Adrenal gland (tissue), 19 donors: ENCODE measurements at places on chromosomes 6 and 20. TPM values are rescaled to one million over a fixed set of nuclear protein-coding genes. Genes with fewer than 3 reads are reported as not detected.

DNA sequence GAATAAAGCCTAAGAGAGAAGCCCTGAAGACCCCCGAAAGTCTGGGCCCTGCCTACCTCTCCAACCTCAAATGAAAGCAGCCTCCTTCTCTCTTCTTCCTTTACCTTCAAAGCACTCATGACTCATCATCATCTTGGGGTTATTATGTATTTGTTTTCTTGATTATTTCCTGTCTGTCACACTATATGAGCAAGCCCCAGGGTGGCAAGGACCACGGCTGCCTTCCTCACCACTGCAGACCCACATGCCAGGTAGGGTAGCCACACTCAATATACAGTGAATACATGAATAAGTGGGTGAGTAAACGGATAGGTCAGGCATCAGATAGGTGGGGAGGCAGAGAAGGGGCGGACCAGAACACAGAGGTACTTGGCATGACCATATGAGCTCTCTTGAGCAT is 8.8 kb downstream of the WFDC3 start:
- no peak for DNase-seq
- H3K27ac ChIP-seq, result no peak overlapping the region
- no peak overlapping the region for H3K4me3 ChIP-seq
- H3K36me3 ChIP-seq, result no peaks in the 10 kb centered on the region
- H3K4me1 ChIP-seq, result peaks cover 21% of the 10 kb centered on the region
- no peaks in the 10 kb centered on the region for H3K27me3 ChIP-seq

GRCh38 chr6:95249661-95250060 is 327.7 kb upstream of the MANEA start:
- H3K27me3 ChIP-seq, result no peaks in the 10 kb centered on the region
- H3K27ac ChIP-seq, result no peak overlapping the region
- H3K4me3 ChIP-seq, result no peak overlapping the region
- H3K4me1 ChIP-seq, result no peaks in the 10 kb centered on the region
- no peak for DNase-seq
- no peaks in the 10 kb centered on the region for H3K36me3 ChIP-seq

TRAPPC3L gene
- 0.57 TPM for total RNA-seq

- H3K36me3 ChIP-seq, result no peaks in the 10 kb centered on the region
- no peaks in the 10 kb centered on the region for H3K27me3 ChIP-seq
- peaks cover 23% of the 10 kb centered on the region for H3K4me1 ChIP-seq
- no peak overlapping the region for H3K4me3 ChIP-seq
- no peak overlapping the region for H3K27ac ChIP-seq
- DNase-seq, result no peak
Observed at GRCh38 chr6:156938143-156938542, 161.0 kb downstream of the ARID1B start.

DNA sequence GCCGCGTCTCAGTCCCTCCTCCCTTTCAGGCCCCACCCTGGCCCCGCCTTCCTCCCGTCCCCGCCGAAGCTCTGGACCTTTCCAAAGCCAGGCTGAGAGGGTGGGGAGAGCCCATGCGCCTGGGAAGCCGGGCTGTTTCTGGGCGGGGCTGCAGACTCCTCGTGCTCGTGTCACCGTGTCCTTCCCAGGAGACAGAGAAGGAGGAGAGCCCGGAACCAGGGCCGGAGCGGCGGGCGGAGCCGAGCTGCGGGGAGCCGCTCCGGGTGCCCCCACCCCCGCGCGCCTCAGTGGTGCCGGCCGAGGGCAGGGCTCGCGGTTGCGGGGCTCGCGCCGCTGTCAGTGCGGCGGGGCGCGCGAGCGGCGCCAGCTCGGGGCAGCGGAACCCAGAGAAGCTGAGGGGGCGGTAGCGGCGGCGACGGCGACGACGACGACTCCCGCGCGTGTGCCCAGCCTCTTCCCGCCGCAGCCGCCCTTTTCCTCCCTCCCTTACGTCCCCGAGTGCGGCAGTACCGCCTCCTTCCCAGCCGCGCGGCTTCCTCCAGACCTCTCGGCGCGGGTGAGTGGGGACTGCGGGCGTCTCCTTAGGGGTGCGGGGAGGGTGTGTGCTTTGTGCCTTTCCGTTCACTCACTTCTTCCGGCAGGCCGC is at the start of gene RALY:
Gene RALY, plus strand, starts transcription at position 336 of the 646 bp plus-strand sequence. CDS start 78,164 bp downstream, outside the sequence.
- no peaks in the 10 kb centered on the region for H3K36me3 ChIP-seq
- peak within 1 kb of the TSS; percentile 67 for H3K4me3 ChIP-seq
- DNase-seq, result no peak
- peak within 1 kb of the TSS; percentile 96 for H3K27ac ChIP-seq
- H3K27me3 ChIP-seq, result no peaks in the 10 kb centered on the region

DNA sequence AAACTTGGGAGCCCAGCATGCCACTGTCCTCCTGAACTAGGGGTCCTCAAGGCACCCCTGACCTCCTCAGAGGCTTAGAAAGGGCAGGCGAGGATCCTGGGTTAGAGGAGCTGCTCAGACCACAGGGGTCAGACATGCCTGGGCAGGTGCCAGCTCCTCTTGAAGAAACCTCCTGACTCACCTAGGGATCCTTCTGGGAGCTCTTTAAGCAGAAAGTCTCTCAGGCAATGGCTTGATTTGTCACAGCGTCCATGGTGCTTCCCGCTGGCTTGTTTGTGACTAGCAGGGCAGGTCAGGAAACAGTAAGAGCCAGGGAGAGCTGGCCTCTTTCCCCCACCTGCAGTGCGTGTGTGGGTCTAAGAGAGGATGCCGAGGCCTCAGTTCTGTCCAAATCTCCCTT is 174.5 kb upstream of the SNX9 start:
- no peak overlapping the region for H3K27ac ChIP-seq
- H3K36me3 ChIP-seq, result no peaks in the 10 kb centered on the region
- DNase-seq, result peak; percentile 44
- H3K4me1 ChIP-seq, result peaks cover 9% of the 10 kb centered on the region
- H3K4me3 ChIP-seq, result no peak overlapping the region
- H3K27me3 ChIP-seq, result no peaks in the 10 kb centered on the region

GRCh38 chr6:38755207-38755606 is 40.1 kb downstream of the DNAH8 start:
- DNase-seq, result no peak
- no peaks in the 10 kb centered on the region for H3K27me3 ChIP-seq
- no peaks in the 10 kb centered on the region for H3K4me1 ChIP-seq
- H3K27ac ChIP-seq, result no peak overlapping the region
- H3K4me3 ChIP-seq, result no peak overlapping the region

GGTLC1 gene
- not detected for total RNA-seq

DNA sequence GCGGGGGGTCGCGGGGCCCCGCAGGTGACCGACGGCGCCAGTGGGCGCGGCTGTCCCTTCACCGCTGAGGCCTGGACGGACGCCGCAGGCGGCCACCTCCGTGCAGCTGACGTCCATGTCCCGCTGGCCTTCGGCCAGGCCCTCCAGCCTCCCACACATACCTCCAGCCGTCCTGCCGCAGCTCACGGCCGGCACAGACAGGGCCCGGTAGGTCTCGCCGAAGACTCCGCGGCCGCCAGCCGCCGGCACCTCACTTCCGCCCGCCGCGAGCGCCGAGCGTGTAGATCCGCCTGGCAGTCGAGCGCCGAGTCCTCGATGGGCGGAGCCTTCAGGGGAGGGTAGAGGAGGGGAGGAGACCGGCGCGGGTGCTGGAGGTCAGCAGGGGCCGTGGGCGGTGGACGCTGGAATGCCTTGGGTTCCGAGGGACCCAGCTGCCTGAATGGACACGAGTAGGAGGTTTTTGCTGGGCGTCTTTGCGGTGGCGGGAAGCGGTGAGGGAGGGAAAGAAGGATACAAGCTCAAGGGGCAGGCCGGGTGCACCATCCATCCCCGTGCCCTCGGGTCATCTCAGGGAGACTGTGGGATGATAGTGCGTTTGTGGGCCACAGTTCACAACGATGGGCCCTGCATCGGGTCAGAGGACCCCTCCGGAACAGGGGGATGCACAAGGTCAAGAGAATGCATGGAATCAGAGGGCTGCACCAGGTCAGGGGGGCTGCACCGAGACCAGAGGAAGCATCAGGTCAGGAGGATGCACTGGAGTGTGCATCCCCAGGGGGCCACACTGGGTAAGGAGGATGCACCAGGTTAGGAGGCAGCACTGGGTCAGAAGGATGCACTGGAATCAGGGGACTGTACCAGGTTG is at the start of gene EXOC2:
Gene EXOC2, minus strand, starts transcription at position 282 of the 865 bp plus-strand sequence. CDS start 55,321 bp downstream, outside the sequence.
- H3K4me3 ChIP-seq, result peak within 1 kb of the TSS; percentile 59
- H3K4me1 ChIP-seq, result peaks cover 9% of the 10 kb centered on the region
- H3K27me3 ChIP-seq, result no peaks in the 10 kb centered on the region
- no peaks in the 10 kb centered on the region for H3K36me3 ChIP-seq

DNA sequence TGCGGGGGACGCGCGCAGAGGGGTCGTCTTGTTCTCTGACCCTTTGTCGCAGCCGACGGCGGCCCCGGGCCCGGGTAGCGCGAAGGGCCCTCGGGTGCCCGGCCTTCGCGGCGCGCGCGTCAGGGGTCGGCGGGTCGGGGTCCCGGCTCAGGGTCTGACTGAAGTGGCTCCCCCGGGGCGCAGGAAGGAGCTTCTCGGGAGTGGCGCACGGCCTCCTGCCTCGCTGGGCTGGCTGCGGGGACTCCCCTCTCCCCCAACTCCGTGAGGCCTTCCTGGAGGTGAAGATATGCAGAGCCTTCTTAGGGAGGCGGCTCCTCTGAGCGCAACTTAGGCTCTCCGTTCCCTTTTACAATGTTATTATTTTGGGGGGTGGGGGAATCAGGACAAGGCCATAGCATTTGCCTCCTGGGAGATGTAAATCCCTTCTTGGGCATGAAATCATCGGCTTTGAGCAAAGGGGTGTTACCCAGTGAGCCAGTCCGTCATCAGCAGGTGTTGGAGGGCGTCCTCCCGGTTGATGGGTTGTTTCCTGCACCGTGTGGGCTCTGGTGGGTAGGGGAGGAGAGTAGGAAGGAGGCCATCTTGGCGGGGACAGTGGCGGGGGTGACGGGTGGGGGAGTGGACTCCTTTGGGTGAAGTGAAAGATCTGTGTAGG is 523 bp downstream of the CDS2 start:
- H3K4me3 ChIP-seq, result peak overlapping the region; percentile 91
- H3K4me1 ChIP-seq, result peaks cover 12% of the 10 kb centered on the region
- no peak overlapping the region for H3K27ac ChIP-seq
- peak; percentile 59 for DNase-seq

GRCh38 chr20:62830821-62831220 is 14.0 kb downstream of the COL9A3 start:
- no peaks in the 10 kb centered on the region for H3K36me3 ChIP-seq
- no peaks in the 10 kb centered on the region for H3K4me1 ChIP-seq
- DNase-seq, result no peak
- H3K27ac ChIP-seq, result no peak overlapping the region
- H3K27me3 ChIP-seq, result no peaks in the 10 kb centered on the region

GRCh38 chr6:137625808-137626207 is 131.6 kb upstream of the OLIG3 start:
- peaks cover 9% of the 10 kb centered on the region for H3K27me3 ChIP-seq
- DNase-seq, result no peak
- H3K4me3 ChIP-seq, result no peak overlapping the region
- no peaks in the 10 kb centered on the region for H3K4me1 ChIP-seq

DNA sequence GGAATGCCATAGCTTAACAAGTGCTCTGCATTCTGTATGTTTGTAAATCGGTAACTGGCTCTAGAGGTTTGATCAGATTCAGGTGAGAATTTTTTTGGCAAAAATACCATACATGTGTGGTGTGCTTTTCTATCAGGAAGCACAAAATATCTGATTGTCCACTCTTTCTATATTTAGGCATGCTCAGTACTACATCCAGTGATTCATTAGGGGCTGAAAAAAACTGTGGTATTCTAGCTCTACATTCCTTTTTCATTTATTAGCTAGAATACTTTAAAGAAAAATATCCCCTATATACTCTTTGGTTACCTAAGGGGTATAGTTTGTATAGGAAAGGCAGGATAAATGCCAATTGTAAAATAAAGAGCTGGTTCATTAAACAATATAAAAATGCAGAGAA is 10.6 kb upstream of the ELOVL2 start:
- H3K4me3 ChIP-seq, result no peak overlapping the region
- no peaks in the 10 kb centered on the region for H3K27me3 ChIP-seq
- no peak for DNase-seq
- H3K4me1 ChIP-seq, result no peaks in the 10 kb centered on the region
- no peaks in the 10 kb centered on the region for H3K36me3 ChIP-seq

PDRG1 gene
- total RNA-seq, result 5.1 TPM

GRCh38 chr6:155795173-155795796 is 339.6 kb upstream of the NOX3 start:
- no peak overlapping the region for H3K4me3 ChIP-seq
- no peaks in the 10 kb centered on the region for H3K27me3 ChIP-seq
- H3K4me1 ChIP-seq, result no peaks in the 10 kb centered on the region
- DNase-seq, result no peak
- no peaks in the 10 kb centered on the region for H3K36me3 ChIP-seq

DNA sequence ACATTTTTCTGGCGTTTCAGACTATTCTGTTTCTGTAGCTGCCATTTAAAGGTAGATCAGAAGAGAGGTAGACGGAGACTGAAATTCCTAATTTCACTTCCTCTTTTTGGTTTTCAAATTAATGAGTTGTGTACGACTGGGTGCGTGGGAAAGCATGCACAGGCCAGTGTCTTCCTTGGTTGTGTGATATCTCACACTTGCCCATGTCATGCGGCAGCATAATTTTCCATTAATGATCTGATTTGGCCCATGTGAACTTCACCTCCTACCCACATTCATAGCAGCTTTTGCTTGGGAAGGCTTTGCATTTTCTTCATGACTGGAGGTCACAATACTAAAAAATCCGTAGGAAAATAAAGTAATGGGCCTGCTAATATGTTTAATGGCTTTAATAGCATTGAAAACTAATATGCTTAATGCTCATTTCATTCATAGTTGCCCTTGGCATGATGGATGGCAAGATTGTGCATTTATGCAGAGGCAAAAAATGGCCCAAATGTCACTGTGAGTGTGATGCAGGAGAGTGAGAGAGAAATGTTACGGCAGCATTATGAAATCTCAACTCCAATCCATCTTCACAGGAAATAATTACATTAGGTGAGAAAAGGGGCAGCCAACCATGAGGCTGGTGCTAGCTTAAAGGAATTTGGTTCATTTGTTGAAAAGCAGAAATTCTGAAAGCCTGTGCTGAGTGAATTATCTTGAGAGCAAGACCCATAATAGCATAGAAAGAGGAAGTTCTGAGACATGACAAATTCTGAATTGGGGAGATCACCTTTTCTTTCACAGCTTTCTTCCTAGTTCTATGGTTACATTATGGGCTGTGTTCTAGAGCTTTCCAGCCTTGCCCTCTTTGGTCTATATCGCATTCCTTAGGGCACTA is 69.0 kb upstream of the UST start:
- H3K27me3 ChIP-seq, result no peaks in the 10 kb centered on the region
- H3K4me3 ChIP-seq, result no peak overlapping the region
- no peaks in the 10 kb centered on the region for H3K36me3 ChIP-seq
- H3K4me1 ChIP-seq, result no peaks in the 10 kb centered on the region
- no peak overlapping the region for H3K27ac ChIP-seq

DNA sequence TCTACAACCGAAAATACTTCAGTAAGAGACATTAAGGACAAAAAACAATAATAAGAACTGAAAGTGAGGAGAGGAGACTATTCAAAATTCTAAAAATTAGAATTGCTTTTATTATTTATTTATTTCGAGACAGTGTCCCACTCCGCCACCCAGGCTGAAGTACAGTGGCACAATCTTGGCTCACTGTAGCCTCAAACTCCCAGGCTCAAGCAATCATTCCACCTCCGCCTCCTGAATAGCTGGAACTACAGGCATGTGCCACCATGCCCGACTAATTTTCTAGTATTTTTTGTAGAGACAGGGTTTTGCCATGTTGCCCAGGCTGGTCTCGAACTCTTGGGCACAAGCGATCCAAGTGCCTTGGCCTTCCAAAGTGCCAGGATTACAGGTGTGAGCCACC is 123.1 kb downstream of the RNGTT start:
- H3K27ac ChIP-seq, result no peak overlapping the region
- no peaks in the 10 kb centered on the region for H3K27me3 ChIP-seq
- H3K4me3 ChIP-seq, result no peak overlapping the region
- DNase-seq, result no peak
